Heart left ventricle (tissue), 16 donors: ENCODE measurements at places on chromosomes 1 and 21. TPM values are rescaled to one million over a fixed set of nuclear protein-coding genes. Genes with fewer than 3 reads are reported as not detected.
A peak's percentile ranks its signal among the peaks of the same experiment; 100 is the strongest.

GRCh38 chr1:59096501-59096900 is 200.4 kb upstream of the FGGY start:
- no peak overlapping the region for H3K4me3 ChIP-seq
- H3K4me1 ChIP-seq, result no peaks in the 10 kb centered on the region
- H3K27ac ChIP-seq, result peak overlapping the region; percentile 15
- H3K27me3 ChIP-seq, result no peaks in the 10 kb centered on the region
- peak; percentile 71 for DNase-seq

The TUT4 gene
- 26.6 TPM for total RNA-seq

GRCh38 chr1:87369736-87370478 is 41.2 kb downstream of the LMO4 start:
- H3K36me3 ChIP-seq, result no peaks in the 10 kb centered on the region
- no peaks in the 10 kb centered on the region for H3K4me1 ChIP-seq
- H3K27ac ChIP-seq, result no peak overlapping the region
- DNase-seq, result no peak
- H3K4me3 ChIP-seq, result no peak overlapping the region
- H3K27me3 ChIP-seq, result no peaks in the 10 kb centered on the region

- H3K27me3 ChIP-seq, result no peaks in the 10 kb centered on the region
- H3K27ac ChIP-seq, result no peak overlapping the region
- no peaks in the 10 kb centered on the region for H3K4me1 ChIP-seq
Observed at GRCh38 chr1:7543718-7544090, 227.4 kb upstream of the VAMP3 start.

The TINAGL1 gene
- 159 TPM for total RNA-seq

DNA sequence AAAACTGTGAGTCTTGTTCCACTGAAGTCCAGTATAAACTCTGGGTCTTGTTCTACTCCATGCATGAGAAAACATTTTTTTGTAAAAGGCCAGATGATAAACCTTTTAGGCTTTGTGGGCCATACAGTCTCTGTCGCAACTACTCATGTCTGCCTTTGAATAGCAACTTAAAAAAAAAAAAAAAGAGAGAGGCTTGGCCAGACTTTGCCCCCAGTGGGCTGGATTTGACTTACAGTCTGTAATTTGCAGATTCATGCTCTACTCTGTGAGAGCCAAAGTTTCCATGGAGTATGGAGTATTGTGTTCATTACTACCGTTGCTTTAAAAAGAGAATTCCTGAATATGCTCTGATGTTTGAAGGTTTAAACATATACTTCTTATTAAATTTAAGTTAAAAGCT is 654.9 kb upstream of the PKN2 start:
- H3K4me1 ChIP-seq, result peaks cover 9% of the 10 kb centered on the region
- DNase-seq, result no peak
- no peaks in the 10 kb centered on the region for H3K36me3 ChIP-seq
- no peaks in the 10 kb centered on the region for H3K27me3 ChIP-seq
- H3K4me3 ChIP-seq, result no peak overlapping the region
- H3K27ac ChIP-seq, result no peak overlapping the region

The MIXL1 gene
- not detected for total RNA-seq

- peaks cover 20% of the 10 kb centered on the region for H3K4me1 ChIP-seq
- H3K27me3 ChIP-seq, result no peaks in the 10 kb centered on the region
- no peak overlapping the region for H3K4me3 ChIP-seq
- H3K27ac ChIP-seq, result peak overlapping the region; percentile 85
- H3K36me3 ChIP-seq, result peaks cover 45% of the 10 kb centered on the region
Observed at GRCh38 chr1:151142411-151143056, 3.9 kb downstream of the SEMA6C start.

The IFI44L gene
- 7.6 TPM for total RNA-seq

- no peaks in the 10 kb centered on the region for H3K27me3 ChIP-seq
- DNase-seq, result no peak
- peaks cover 4% of the 10 kb centered on the region for H3K4me1 ChIP-seq
- no peaks in the 10 kb centered on the region for H3K36me3 ChIP-seq
- peak overlapping the region; percentile 79 for H3K27ac ChIP-seq
- no peak overlapping the region for H3K4me3 ChIP-seq
Observed at GRCh38 chr1:59138402-59138801, 158.5 kb upstream of the FGGY start.

DNA sequence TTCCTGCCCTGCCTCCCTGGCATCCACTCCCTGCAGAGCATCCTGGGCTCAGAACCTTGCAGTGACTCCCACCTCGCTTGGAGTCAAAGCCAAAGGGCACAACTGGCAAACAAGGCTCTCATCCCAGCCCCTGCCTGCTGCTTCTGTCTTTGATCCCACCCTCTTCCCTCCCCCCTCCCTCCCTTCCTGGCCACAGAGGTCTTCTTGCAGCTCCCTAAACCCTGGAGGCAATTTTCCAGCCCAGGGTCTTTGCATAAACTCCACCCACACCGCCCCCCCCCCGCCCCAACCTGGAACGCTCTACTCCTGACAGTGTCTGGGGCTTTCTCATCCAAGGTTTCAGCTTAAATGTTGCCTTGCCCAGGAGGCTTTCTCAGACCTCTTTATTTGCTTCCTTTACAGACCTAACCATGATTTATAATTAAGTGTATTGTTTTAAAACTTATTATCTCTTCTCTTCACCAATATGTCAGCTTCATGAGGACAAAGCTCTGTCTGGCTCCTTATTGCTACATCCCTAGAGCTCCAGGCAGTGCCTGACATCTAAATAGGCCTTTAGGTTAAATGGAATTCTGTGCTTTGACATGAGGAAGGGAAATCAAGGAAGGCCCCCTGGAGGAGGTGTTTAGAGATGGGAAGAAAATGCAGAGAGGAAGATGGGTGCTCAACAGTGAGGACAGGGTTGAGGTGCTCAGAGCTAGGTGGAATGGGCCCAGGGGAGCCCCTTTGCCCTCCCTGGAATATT is 37.7 kb upstream of the PADI1 start:
- no peaks in the 10 kb centered on the region for H3K4me1 ChIP-seq
- H3K27me3 ChIP-seq, result no peaks in the 10 kb centered on the region
- H3K27ac ChIP-seq, result no peak overlapping the region
- no peaks in the 10 kb centered on the region for H3K36me3 ChIP-seq
- no peak overlapping the region for H3K4me3 ChIP-seq

The CFHR3 gene
- not detected for total RNA-seq

GRCh38 chr1:51664421-51665240 is 47.7 kb downstream of the OSBPL9 start:
- no peak for DNase-seq
- no peaks in the 10 kb centered on the region for H3K27me3 ChIP-seq
- H3K4me3 ChIP-seq, result no peak overlapping the region
- H3K4me1 ChIP-seq, result peaks cover 90% of the 10 kb centered on the region

The GJA8 gene
- not detected for total RNA-seq

DNA sequence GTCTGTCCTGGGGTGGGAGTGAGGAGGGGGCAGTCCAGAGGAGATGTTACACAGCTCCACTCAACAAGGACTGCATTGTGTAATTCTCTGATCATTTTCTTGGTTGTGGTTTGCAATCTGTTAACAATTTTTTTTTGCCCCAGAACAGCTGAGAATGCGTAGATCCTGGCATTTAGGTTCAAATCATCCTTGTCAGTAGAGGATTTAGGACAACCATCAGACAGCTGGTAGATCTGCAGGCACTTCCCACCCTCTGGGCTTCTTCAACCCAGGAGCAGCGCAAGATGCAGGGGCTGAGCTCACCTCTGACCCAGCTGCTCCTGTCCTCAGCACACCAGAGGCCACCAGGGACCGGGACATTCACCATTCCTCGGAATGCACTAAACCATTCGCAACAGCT is 13.5 kb downstream of the BCAR3 start:
- no peaks in the 10 kb centered on the region for H3K36me3 ChIP-seq
- H3K4me1 ChIP-seq, result peaks cover 98% of the 10 kb centered on the region
- H3K4me3 ChIP-seq, result no peak overlapping the region
- no peak for DNase-seq
- no peaks in the 10 kb centered on the region for H3K27me3 ChIP-seq

DNA sequence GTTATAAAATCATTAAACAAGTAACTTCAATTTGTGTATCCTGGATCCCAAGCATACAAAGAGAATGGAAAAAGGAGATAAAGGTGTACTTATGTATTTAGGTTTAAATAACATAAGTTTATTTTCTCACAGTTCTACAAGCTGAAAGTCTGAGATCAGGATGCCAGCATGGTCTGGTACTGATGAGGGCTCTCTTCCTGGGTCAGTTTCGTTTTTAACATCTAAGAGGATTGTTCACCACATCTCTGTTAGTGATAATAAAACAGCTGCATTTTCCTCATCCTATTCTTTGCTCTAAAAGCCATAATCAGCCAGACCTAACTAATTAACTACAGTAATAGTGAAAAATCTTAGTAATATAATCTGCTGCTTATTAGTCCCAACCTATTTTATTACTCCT is 5.2 kb downstream of the EGLN1 start:
- H3K4me1 ChIP-seq, result peaks cover 22% of the 10 kb centered on the region
- no peaks in the 10 kb centered on the region for H3K36me3 ChIP-seq

The B3GALT2 gene
- 60.8 TPM for total RNA-seq

DNA sequence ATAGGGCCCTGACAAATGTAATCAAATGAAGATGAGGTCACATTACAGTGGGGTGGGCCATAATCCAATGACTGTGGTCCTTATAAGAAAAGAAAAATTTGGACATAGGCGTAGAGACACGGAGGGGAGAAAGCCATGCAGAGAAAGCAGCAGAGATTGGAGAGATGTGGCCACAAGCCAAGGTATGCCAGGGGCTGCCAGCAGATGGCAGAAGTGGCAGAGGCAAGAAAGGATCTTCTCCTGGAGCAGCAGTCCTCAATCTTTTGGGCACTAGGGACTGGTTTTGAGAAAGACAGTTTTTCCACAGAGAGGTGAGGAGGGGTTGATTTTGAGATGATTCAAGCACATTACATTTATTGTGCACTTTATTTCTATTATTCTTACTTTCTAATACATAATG is 355.1 kb downstream of the NPHP4 start:
- no peak overlapping the region for H3K4me3 ChIP-seq
- H3K27me3 ChIP-seq, result no peaks in the 10 kb centered on the region
- no peaks in the 10 kb centered on the region for H3K36me3 ChIP-seq
- no peak overlapping the region for H3K27ac ChIP-seq
- DNase-seq, result no peak
- H3K4me1 ChIP-seq, result no peaks in the 10 kb centered on the region

The SMIM12 gene
- total RNA-seq, result 36.4 TPM

The LRRC7 gene
- 0.34 TPM for total RNA-seq

The ORC1 gene
- not detected for total RNA-seq

The FAAH gene
- 3.8 TPM for total RNA-seq

DNA sequence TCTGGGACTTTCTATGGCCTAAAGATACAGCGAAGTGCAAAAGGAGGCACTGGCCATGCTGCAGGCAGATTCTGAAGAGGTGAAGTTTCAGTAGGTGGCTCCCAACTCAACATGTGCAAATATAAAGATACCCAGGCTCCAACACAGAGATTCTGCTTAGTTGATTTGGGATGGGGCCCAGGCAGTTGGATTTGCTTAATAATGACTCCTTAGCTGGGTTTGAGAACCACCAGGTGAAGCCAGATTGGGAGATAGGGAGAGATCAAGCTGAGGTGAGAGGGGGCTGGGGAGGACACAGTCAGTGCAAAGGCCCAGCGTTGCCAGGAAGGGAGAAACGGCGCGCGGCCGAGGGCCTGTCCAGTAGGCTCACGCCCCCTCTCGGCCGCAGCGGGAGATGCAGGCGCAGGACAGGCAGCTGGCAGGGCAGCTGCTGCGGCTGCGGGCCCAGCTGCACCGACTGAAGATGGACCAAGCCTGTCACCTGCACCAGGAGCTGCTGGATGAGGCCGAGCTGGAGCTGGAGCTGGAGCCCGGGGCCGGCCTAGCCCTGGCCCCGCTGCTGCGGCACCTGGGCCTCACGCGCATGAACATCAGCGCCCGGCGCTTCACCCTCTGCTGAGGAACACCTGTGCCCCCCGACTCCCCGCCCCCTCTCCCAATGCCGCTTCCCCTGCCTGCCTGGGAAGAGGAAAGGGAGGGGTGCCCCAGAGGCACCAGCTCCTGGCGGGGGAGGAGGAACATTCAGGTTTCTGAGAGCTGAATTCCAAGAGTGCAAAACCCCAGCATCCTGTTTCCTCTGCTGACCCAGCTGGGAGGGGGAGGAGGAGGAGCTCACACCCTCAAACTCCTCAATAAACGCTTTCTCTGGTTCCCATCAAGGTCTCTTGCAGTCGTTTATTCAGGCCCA is 1.2 kb downstream of the FAM167B start:
- peak; percentile 88 for DNase-seq
- H3K4me1 ChIP-seq, result peaks cover 67% of the 10 kb centered on the region
- H3K36me3 ChIP-seq, result no peaks in the 10 kb centered on the region

The ATP6V1G3 gene
- not detected for total RNA-seq

- no peak overlapping the region for H3K4me3 ChIP-seq
- no peaks in the 10 kb centered on the region for H3K27me3 ChIP-seq
- H3K36me3 ChIP-seq, result no peaks in the 10 kb centered on the region
- H3K27ac ChIP-seq, result no peak overlapping the region
- DNase-seq, result no peak
- H3K4me1 ChIP-seq, result no peaks in the 10 kb centered on the region
Observed at GRCh38 chr1:15311880-15312279, 64.9 kb downstream of the FHAD1 start.
